Activated CD4-positive, CD25-positive, alpha-beta regulatory T cell (primary cell): ENCODE measurements at places on chromosomes 3 and 15.

- no peak for DNase-seq
Observed at GRCh38 chr3:191783024-191783423, 322.1 kb downstream of the PYDC2 start.

DNA sequence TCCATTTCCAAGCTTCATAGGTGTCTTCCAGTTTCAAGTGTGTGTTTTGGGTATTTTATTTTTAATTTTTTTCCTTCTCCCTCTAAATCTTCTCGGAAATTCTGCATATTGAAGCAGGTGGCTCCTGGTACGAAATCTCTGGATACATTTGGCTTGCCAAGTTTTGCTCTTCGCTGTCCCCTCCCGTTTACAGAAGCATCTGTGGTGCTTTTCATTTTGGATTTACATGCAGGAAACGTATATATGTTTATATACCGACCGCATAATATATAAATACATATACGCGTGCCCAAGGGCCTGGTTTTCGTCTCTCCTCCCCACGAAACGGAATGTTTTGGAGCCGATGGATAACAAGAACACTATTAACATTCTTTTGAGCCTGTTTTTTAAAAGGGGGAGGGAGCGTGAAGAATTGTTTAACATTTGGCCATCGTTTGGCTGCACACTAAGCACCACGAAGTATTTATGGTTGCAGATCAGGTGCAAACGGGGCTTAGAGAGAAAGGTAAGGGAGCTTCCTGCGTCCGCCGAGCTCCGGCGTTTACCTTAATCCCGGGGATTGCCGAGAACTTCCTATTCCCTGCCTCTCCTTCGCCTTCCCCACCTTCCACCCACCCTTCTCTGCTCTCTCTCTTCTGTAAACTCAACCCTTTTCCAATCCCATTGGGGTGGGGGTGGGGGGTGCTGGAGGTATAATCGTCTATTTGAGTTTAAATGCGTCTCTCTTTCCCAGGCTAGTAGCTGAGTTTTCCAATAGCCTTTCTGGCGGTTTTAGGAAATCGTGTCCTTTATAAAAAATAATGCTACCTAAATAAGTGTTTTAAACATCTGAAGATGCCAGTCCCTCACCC lies 1.1 kb upstream of the NLGN1 start:
- no peak for DNase-seq

GRCh38 chr3:124837065-124837464 lies 50.1 kb downstream of the ITGB5 start:
- DNase-seq = no peak

DNA sequence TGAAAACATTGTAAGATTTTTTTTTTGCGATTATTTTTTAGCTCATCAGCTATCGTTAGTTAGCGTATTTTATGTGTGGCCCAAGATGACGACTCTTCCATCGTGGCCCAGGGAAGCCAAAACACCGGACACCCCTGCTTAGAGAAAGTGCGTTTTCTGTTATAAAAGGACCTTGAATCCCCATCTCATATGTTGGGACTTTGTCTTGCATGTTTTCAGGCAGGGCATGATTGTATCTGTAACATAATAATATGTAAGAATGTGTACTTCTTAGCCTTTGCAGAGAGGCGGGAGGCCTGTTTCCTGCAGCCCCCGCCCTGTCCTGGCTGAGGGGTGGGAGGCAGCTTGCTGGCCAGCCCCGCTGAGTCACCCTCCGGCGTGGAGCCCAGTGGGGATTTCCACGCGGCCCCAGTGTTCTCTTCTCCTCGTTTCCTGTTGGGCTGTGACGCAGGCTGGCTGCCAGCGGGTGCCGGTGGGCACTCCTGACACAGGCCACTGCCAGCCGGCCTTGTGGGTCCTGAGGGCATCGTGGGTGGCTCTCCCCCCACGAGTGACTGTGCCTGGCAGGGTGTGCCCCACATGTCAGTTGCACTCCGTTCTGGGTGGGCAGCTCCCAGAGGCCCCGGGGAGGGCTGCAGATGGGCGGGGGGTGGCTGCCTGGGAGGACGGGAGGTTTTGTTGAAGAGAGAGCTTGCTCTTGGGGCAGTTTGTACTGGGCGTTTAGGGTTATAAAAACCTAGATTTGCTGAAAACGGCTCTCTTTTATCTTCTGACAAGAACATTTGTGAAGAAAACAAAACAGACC lies 55.6 kb downstream of the SMAD3 start:
- DNase-seq = peak; percentile 57

- no peak for DNase-seq
Observed at GRCh38 chr15:61974759-61975158, 85.5 kb downstream of the VPS13C start.

- DNase-seq = no peak
Observed at GRCh38 chr15:48577469-48577868, 68.0 kb downstream of the FBN1 start.

DNA sequence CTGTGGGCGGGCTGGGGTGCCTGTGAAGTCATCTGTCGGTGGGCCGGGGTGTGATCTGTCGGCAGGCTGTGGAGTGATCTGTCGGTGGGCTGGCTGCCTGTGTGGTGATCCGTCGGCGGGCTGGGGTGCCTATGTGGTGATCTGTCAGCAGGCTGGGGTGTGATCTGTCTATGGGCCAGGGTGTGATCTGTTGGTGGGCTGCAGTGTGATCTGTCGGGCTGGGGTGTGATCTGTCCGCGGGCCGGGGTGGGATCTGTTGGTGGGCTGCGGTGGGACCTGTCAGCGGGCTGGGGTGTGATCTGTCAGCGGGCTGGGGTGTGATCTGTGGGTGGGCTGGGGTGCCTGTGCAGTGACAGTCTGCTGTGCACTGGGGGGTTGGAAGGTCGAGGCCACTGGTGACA lies 204.5 kb downstream of the XXYLT1 start:
- no peak for DNase-seq
